ENCODE measurements at places on chromosomes 12 and 14.

DNA sequence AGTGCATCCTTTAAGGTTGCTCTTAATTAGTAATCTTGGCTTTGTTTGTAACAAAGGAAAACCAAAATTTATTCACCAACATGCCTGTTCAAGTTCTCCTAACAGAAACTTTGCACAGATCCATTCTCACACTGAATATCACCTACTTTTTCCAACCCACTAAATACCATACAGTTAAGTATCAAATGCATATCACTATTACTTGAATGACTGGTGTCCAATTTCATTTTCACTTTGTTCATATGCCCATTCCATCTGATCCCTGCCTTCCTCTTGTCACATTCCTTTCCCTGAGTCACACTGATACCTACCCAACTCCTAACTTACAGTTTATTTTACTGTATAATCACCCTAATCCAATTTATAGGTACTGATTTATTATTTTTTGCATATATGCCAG, 286.4 kb downstream of the NELL2 start:
- ATAC-seq: no peak

DNA sequence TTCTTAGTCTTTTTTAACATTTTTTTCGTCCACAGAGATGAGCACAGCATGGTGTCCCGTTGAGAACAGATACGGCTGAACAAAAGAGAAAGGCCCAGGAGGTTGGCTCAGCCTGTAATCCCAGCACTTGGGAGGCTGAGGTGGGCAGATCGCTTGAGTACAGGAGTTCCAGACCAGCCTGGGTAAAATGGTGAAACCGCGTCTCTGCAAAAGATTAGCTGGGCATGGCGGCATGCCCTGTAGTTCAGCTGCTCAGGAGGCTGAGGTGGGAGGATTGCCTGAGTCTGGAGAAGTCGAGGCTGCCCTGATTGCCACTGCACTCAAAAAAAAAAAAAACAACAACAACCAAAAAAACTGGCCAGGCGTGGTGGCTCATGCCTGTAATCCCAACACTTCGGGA, 5.9 kb upstream of the EP400 start:
- no peak for ATAC-seq

DNA sequence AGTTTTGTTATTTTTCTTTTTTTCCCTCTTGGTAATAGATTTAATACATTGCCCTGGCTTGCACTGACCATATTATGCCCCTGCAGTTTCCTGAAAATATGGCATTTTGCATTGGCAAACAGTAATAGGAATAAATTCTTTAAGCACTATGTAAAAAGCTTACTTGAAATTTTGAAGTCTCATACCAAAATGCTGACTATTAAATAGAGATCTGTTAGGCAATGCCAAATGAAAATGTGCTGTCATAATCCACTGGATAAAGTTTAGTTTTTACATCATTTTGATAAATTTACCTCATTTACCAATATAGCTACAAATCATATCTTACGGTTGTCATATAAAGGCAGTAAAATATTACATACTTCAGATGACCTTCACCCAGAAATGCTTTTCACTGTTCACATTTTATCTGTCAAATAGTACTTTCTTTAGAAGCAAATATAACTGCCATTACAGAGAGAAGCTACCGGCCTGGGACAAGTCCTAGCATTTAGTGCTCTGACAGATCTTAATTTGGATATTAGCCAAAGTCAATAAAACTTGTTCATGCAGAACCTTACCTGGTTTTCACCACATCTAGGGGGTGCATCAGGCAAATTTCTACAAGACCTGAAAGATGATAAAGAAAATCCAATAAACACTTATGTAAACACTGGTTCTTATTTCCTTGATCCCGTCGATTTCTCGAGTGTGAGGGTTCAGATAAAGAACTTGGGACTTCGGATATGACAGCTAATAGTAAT, 212.9 kb downstream of the PAX9 start:
- ATAC-seq: no peak

DNA sequence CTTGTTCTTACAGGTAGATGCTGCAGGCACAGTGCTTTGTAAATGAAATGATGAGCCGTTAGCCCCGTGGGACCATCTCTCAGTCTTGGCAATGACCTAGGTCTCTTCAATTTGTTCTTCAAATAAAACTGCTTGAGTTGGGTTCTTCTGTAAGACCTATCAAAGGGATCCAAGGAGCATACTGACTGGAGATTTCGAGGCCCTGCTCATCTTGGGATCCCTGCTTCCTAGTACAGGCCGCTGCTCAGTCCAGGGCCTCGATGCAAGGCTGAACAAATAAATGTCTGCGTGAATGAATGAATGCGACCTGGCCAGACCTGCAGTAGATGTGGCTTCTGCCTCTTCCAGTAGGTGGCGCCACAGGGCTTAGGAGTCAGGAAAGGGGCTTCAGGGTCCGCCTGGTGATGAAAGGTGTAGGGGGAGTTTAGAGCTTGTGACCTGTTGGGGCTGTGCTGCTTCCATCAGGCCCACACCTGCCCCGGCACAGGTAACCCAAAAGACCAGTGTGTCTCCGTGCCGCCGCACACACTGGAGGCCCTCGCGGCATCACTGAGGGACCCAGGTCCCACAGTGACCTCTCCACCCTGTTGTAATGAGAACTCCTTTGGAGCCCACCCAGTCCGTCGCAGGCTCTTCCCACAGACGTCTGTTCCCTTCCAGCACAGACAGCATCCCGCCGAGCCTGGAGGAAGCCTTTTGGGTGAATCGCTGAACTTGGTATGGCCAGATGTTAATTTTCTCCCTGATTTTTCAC, 4.4 kb downstream of the CACNA1C start:
- ATAC-seq: no peak

DNA sequence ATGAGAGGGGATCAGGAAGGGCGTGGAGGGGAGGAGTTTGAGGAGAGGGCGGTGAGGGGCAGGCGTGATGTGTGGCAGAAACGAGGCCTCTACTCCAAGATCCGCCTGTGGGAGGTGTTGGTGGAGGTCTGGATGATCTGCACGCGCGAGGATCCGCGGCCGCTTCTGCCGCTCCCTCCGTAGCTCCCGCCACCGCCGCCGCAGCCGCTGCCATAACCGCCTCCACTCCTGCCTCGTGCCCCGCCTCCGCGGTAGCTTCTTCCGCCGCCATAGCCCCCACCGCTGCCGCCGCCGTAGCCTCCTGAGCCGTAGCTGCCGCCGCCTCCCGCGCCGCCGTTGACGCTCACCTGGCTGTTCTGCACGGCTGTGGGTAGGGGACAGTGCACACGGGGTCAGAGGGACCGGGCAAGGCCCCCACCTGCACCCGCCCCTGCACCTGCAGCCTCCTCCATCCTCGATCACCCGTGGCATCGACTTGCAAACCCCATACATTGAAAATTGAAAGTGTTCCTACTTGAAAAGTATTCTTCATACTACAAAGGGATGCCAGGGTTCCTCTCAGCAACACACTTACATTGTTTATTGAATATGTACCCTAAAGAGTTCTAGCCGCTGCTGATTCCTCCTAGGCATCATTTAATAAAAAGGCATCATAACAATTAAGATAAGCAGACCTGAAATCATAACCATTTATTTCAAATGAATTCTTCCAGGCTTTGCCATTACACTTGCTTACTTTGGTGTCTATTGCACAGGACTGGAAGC, 11.1 kb upstream of the KRT1 start:
- peak; percentile 29 for ATAC-seq

All from gastroesophageal sphincter (tissue), 4 donors.